ENCODE measurements at places on chromosomes 7 and 10.

GRCh38 chr10:27805180-27805579 is 59.6 kb upstream of the MKX start:
- DNase-seq = no peak

DNA sequence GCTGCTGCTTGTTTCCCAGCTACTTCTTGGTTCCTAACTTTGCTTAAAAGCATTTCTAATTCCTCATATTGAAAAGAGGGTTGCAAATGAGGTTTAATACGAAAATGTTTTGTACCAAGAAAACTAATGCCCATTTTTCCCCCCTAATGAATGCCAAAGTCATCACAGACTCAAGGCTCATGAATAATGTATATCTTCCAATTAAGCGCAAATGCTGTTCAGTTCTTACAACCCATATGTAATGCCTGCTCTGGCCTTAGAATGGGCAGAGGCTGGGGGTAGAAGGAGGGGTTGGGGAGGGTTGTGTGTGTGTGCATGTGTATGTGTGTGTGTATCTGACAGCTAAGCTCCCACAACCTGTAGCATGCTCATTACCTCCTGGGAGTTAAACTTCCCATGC is 901.7 kb downstream of the KCNMA1 start:
- DNase-seq = no peak

- no peak for DNase-seq
These were observed 104.4 kb upstream of the FAM3C start for GRCh38 chr7:121500360-121501058.

- DNase-seq = peak; percentile 33
These were observed 62.7 kb downstream of the ADCYAP1R1 start for GRCh38 chr7:31114593-31115343.

- no peak for DNase-seq
These were observed 19.9 kb downstream of the ZNRF2 start for GRCh38 chr7:30304177-30304884.
